ENCODE measurements at places on chromosomes 7 and 10. TPM values are rescaled to one million over a fixed set of nuclear protein-coding genes. Genes with fewer than 3 reads are reported as not detected.
A peak's percentile ranks its signal among the peaks of the same experiment; 100 is the strongest.

- peak; percentile 13 for DNase-seq
Measured at GRCh38 chr10:36725581-36726520, 399.5 kb upstream of the ANKRD30A start.

FAM221A gene
- total RNA-seq = 5.3 TPM

DNA sequence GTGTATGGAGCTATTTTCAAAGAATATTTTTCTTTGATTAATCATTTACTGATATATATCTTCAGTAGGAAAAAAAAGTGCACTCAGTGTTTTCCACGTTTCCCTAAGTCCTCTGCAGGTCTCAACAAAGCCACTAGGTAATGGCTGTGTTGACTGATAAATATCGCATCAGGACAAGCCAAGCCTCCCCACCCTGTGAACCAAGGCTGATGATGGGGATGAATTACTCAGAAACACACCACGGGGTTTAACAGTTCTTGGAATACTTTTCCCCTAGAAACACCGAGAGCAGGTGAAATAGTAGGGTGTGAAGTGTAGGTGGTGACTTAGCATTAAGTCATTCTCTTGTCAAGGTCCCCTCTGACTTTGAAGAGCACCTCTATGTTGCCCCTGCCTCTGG, 423.5 kb upstream of the IGFBP3 start:
- DNase-seq = no peak

- no peak for DNase-seq
Measured at GRCh38 chr7:11077816-11078215, 104.1 kb downstream of the PHF14 start.

GRCh38 chr7:51569581-51569980, 253.0 kb upstream of the COBL start:
- no peak for DNase-seq

- DNase-seq = peak; percentile 58
Measured at GRCh38 chr7:47497367-47498096, 84.4 kb downstream of the TNS3 start.

- peak; percentile 35 for DNase-seq
Measured at GRCh38 chr10:119449760-119450461, 92.6 kb downstream of the RGS10 start.

DNA sequence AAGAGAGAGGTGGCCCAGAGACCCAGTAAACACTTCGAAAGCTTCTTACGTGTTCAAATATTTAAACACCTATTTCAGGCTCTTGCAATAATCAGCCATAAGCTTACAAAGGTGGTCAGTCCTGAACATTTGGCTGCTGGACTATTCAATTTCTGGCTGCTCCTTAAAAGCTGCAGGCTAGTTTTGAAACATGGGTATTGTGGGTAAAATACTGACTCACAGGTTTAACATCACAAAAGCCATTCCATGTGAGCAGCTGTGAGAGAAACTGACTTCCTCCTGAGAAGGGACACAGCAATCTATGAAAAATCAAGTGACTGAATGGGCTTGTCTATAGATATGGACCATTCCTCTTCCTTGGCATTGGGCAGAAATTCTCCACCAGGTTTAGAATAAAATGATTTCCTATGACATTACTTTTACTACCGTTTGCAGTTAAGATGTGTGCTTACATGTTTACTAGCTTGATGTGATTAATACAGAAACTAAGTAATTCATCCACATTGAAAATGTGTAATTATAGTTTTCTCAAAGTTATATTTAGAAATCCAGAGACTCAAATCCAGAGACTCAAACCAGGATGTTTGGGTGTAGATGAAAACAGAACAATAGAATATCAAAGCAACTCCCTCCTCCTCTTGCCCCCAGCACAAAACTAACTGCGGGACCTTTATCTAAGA, 252.3 kb downstream of the GATA3 start:
- DNase-seq = no peak

CDCA7L gene
- 41.1 TPM for total RNA-seq

DNA sequence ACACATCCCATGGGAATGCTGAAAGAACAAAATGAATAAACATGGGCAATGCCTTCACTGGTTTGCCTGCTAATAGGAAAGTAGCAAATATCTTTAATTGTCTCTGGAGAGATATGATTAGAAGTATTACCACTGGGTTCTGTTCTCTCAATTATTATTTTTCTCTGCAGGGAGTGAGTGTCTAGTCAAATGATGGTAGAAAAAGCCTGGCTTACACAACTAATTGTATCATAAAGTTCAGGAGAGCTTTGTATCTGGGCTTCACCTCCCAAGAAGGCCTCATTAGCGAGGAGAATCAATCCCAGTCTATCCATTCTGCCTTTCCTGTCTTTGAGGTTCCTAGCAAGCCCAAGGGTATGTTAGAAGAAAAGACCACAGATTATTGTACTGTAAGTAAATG, at the start of gene OR2A14:
OR2A14 (plus strand) TSS at position 301 of the 400 bp plus-strand sequence. CDS start 5,937 bp downstream, outside the sequence.
- no peak for DNase-seq

DNA sequence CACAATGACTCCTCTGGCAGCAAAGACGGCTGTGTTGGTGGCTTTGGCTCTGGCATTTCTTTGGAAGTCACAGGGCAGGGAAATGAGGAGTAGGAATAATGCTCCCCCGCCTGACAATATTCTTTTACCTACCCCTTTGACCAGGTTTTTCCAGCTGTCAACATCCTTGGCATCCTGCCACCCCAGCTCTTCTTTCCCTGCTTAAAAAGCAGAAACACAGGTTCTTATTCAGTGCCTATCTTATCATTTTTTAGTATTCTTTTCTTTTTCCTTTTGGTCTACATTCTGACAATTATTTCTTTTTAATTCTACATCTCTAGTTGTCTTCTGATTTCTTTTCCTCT, 97.7 kb downstream of the CREB5 start:
- DNase-seq = no peak

CH25H gene
- total RNA-seq = 4.1 TPM

GRCh38 chr10:124917428-124918190, 24.3 kb upstream of the ZRANB1 start:
- DNase-seq = peak; percentile 67

AKR1E2 gene
- total RNA-seq = 15.5 TPM

DNA sequence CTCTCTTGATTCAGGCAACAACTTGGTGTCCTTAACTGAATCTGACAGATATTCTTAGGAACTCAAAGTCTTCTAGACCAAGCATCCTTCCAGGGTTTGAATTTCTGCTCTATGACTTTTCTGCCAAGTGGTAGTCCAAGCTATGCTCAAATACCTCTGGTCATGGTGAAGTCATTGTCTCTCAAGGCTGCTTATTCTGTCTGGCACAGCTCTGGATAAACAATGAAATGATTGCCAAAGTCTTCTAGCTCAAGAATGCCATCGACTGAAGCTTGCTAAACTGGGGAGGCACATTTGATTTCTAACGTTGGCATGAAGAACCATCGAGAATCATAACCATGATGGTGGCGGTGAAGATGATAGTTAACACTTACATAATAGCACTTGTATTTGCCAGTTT, 116.2 kb upstream of the MKX start:
- no peak for DNase-seq

SLC26A5 gene
- total RNA-seq = 0.20 TPM

AS3MT gene
- 8.9 TPM for total RNA-seq

WNT8B gene
- total RNA-seq = not detected

DNA sequence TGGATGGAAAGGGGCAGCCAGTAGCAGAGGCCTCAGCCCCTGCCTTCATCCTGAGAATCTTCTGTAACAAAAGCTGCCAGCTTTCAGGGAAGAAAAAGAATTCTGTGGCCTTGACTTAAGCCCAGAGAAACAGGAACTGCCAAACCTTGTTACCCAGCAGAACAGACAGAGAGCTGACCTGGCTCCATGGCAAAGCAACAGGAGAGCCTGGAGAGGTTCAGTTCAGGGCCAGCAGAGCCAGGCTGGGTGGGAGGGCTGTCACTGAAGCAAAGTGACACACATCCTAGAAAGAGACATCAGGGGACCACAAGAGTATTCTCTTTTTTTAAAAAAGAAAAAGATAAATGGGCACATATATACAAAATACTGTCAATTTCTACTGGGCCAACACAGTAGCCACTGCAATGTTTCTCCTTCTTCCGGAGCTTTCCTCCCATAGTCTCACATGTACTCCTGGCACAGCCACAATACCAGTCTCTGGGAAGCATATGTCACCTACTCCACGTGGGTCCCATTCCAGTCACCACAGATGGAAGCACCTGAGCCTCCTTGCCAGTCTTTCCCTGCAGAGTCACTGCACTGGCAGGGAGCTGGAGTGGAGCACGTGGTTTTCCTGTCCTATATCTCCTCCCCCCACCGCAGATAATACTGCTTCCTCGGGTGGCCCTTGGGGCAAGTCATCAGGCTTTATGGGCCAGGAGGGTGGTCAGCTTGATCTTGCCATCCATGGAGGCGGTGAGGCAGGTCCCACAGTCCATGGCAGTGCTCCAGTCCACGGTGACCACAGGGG, 15.2 kb upstream of the CYREN start:
- no peak for DNase-seq
